AML-193 (cell line): ENCODE measurements at places on chromosomes 6 and 20.
A peak's percentile ranks its signal among the peaks of the same experiment; 100 is the strongest.

- DNase-seq: no peak
Measured at GRCh38 chr20:8124639-8125038, 7.4 kb upstream of the PLCB1 start.

DNA sequence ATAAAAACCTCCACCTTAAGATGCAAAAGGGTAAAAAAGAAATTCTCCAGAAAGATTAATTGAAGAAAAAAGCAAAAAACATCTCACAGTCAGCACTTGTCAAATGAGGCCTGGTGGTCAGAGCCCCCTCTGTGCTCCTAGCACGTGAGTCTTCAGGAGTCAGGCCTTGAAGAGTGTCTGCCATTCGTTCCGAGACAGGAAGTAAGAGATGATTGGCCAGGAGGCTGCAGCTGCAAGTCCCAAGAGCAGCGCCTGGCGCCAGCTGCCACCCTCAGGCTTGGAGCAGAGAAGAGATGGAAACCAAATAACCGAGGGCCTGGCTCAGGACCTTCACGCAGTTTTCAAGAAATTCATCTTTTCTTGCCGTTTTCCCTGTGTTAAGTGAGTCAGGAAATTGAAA is 65.0 kb downstream of the FAM120B start:
- no peak for DNase-seq

DNA sequence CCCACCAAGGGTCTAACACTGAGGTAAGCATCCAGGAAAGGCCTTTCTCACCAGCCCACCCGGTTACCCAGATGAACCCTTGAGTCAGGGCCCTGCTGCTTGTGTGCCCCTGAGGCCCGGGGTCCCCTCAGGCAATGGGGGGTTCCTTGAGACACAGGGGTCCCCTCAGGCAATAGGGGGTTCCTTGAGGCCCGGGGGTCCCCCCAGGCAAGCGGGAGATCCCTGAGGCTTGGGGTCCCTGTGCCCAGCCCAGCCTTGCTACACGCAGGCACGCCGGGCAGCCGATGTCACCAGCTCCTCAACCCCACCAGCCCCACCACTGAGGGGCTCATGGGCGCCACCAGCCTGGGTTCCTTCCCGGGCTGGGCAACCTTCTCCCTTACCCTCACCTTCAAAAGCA is 247.2 kb downstream of the TTLL2 start:
- DNase-seq: no peak

GRCh38 chr6:138957903-138958302 is 30.1 kb downstream of the REPS1 start:
- no peak for DNase-seq

GRCh38 chr6:155755452-155755851 is 299.8 kb upstream of the NOX3 start:
- no peak for DNase-seq

GRCh38 chr20:46576774-46577395 is 26.4 kb upstream of the OCSTAMP start:
- no peak for DNase-seq

DNA sequence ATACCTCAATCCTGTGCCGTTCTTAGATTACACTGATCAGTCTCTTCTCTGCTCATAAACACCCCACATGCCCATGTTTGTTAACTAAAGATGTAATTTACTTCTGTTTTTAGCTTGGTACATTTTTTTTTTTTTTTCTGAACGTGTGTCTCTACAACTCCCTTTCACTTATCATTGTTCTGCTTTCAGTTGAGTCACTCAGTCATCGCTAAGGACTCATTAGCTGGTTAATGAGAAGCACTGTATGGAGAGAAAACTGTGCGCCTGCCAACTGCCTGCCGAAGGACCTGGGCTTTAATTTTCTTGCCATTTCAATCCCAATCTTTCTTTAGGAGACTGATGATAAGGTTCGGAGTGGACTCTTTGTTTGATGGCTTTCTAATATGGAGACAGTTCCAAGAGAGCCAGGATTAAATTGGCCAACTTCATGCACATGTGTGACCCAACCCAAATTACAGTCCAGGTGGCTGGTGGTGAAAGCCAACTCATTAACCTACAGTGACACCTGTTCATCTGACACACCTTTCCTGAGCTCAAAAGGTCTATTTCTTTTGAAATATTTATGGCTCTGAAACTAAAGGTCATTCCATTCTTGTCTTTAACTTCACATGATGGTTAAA is 334.1 kb downstream of the BCKDHB start:
- no peak for DNase-seq

DNA sequence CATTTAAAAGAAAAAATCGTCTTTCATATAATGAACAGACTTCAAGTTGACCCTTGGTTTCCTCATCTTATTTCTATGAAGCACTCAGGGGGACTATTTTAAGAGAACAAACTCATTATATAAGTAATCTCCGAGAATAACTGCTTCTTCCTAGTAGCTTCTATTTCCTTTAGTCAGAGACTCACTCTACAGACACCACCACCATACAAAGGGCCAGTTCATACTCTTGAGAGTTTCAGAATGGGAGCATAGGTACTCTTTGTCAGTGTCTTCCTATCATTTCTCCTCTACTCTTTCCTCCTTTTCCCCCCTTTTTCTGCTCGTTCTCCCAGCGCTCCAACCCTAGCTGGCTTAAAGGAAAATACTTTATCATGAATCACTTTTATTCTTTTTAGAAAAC is 104.9 kb downstream of the CDKAL1 start:
- DNase-seq: no peak

DNA sequence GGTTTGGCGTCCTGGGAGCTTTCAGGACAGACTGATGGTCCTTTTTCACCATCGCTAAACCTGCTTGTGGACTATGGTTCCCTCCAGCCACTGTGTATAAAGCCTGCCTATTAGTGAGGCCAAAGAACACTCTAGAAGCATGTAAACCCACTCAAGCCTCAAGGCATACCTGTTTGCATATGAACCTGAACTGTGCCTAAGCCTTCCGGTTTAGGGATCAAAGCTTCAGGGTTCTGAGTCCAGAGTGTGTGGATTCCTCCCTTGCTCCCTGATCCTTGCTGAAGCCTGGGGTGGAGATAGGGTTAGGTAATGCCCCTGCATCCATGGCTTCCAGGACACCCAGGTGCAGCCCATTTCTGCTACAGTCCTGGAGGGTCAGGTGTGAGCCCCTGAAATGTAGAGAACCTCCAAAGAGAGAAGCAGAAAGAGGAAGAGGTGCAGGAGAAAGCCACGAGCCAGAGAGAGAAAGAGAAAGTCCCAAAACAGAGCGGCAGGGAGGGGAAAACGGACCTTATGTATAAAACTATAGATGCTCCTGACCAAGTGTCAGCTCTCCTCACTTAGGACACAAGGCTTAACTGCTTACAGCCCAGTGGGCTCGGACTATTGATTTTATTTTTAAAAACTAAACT is 93.3 kb downstream of the SCML4 start:
- DNase-seq: no peak

DNA sequence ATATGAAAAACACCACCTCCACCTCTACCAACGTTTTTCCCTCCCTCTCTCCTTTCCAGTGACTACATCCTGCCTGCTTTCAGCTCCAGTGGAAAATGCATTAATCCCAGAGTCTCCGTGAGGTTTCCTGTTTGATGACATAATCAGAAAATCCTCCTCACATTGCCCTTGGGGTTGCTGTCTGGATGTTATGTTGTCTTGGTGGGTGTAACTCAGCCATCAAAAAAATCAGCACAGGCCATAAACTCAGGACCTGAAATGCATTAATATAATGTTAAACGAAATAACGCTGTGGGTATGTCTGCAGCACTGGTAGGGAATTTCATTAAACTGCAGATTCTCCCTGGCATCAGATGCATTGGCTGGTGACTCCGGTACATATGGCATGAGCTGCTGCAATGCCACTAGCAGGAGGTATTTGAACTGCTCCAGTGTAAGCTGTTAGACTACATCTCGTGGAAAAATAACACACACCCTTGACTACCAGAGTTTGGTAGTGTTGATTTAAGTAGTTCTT is 297.8 kb downstream of the PRL start:
- no peak for DNase-seq

DNA sequence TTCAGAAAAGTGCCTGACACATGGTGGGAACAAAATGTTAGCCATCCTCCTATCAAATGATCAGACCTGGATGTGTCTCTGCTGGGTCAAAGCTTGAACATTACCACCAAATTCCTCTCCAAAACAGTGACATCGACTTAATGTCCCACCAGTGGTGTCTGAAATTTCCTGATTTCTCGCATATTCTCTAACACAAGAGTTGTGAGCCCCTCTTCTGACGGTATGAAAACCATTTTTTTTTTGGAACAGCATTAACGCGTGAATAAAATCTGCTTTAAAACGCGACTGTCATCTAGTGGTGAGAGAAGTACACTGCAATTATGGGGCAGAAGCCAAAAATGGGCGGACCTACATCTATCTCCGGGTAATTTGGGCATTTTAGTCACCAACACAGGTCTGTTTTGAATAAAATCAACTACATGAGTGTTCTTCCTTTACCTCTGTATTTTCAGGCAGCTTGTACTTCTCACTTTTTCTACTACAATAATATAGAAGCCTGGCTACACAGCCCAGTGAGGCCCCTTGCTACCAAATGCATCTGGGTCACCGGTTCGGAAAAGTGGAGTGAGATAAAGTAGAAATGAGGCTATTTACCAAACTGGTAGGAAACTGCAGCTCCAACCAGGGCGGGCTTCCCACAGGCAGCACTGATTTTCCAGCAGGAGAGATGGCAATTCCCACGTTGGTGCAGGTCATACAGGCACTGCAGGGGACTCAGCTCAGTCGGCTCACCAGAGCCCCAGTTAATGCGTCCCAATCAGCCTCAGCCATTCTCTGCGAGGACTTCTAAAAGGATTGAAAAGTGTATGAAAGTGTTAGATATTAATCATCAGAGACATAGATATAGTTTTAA is 27.4 kb downstream of the MGME1 start:
- DNase-seq: peak; percentile 58

DNA sequence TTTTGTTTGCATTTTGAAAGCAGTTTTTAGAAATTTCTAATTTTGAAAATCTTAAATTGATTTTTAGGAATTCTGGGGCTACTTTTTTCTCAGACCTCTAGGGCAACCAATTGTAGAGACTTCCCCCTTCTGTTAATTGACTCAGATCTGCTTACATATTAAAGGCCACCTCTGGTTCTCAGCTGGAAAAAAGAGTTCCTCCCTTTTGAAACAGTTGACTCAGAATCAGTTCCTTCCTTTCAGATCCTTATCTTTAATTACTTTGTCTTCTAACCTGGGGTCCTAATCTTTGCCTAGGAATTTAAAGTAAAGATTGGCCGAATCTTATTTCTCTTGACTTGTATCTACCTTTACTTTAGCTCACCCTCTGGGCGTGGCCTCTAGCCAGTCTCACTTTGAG is 146.8 kb downstream of the LAMA2 start:
- DNase-seq: no peak

DNA sequence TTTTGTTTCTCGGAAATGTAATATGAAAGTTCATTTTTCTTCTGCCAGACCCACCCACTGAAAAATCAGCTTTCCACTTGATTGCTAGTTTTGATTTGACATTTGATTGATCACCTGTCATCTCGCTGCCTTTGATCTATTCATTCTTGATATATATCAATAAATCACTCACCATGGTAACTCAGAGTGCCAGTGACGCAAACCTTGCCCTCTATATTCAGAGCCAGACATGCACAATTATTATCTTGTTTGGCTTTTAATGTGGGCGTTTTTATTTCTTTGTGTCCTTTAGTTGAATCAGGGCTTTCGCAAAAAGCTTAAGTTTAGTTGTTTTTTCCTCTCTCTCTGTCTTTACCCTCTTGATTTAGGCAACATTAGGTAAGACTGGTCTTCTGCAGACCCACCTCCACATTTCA is 2.0 kb downstream of the TSHZ2 start:
- no peak for DNase-seq

GRCh38 chr6:136090929-136091328 is 159.2 kb downstream of the MTFR2 start:
- no peak for DNase-seq

GRCh38 chr6:57324538-57324937 is 7.1 kb downstream of the PRIM2 start:
- DNase-seq: peak; percentile 61

DNA sequence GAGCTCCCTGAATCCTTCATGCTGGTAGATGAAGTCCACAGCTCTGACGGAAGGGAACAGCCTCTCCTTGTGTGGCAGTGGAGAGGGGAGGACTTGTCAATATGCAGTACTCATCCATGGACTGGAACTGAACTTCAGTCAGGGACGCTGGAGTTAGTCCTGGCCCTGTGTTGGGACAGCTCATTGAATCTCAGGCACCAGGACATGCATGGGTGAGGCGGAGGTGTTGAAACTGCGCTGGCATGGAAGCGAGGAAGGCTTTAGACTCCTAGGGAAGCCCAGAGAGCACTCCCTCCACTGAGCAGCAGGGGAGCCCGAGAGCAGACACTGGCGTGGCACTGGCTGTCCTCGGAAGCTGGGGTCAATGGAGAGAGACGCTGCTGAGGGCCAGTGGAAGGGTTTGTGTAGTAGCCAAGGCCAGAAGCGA is 161.3 kb upstream of the GGTLC1 start:
- no peak for DNase-seq

DNA sequence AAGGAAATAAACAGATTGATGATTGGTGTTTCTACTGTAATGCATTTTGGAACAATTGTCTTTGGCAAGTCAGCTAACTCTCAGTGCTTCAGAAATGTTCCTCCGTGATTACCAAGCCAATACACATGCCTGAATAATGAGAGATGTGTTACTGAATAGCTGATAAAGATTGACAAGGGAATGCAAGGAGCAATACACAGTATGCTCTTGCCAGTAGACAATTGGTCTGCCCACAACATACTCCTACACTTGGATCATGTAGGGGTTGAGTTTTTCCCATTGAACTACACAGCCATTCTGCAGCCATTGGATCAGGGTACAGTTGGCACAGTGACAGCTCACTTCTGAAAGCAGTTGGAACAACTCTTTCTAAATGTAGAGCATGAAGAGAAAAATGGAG is 5.6 kb upstream of the GJB7 start:
- no peak for DNase-seq

DNA sequence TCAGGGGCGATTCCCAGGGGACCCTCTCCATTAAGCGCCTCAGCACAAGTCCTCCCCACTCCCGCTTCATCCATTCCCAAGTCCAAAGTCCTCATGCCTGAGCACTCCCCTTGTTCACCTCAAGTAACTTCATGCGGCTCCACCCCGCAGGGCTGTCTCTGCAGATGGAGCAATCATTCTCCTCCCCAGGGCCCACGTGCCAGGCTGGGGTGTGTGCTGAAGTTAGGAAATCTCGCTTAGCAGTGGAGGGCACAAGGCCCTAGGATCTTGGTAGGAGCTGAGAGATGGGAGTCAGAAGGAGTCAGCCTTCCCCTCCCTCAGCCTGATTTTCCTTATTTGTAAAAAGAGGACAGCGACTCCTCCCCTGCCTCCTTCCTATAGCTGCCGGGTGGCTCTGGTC is 3.5 kb downstream of the TGM3 start:
- peak; percentile 8 for DNase-seq
